ENCODE measurements at places on chromosomes 2 and 18.

DNA sequence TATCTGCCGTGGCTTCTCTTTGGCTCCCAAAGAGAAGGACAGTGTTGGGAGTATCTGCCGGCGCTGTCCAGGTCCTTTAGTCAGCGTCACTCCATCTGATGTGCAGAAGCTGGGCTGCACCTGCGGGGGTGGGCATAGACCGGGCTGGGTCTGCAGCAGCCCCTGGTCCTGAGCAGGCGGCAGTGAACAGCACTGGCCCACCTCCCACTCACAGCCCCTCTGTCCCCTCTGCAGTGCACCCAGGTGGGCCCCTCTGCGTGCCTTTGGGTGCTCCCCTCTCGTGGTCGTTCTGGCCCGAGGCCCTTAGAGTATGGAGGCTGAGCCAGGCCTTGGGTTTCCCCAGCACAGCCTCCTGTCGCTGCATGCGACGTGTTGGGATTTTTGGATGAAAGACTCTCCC, 95.7 kb downstream of the USP40 start:
- no peak for DNase-seq

- peak; percentile 42 for DNase-seq
Measured at GRCh38 chr2:9984217-9984739, 32.8 kb downstream of the GRHL1 start.

GRCh38 chr18:22385718-22386117, 32.0 kb downstream of the CTAGE1 start:
- peak; percentile 62 for DNase-seq

DNA sequence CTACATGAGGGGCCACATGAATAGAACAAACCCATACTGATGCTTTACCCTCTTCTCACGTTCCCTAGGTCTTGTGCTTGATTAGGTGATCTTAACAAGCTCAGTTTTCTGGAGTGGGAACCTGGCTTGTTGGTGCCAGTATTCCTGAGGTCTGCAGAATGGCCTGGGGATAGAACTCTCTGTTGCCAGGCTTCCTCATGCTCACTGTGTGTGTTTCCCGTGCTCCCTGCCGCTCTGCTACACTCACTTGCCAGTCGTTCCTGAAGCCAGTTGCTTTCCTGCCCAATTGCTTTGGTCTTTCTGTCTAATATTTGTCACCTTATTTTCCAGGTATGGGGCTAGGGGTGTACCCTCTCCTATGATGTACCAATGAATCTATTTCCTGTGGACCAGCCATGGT, 2111.5 kb upstream of the PIK3C3 start:
- DNase-seq, result no peak

DNA sequence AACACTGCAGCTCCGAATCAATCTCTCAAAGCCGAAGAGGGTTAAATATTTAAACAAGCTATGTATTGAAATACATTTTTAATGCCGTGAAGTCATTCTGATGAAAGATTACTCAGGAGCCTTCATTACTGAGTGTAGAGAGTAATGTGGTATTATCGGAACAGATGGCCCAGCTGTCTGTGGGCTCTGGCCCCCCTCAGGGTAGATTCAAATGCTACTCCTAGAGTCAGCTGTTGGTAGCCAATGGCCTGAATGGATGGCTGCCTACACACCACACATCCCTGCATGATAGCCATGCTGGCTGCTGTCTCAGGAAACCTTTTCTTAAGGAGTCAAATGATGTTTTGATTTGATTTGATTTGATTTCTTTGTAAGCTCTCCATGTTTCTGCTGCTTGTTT, 732.3 kb upstream of the CELF4 start:
- DNase-seq, result no peak

DNA sequence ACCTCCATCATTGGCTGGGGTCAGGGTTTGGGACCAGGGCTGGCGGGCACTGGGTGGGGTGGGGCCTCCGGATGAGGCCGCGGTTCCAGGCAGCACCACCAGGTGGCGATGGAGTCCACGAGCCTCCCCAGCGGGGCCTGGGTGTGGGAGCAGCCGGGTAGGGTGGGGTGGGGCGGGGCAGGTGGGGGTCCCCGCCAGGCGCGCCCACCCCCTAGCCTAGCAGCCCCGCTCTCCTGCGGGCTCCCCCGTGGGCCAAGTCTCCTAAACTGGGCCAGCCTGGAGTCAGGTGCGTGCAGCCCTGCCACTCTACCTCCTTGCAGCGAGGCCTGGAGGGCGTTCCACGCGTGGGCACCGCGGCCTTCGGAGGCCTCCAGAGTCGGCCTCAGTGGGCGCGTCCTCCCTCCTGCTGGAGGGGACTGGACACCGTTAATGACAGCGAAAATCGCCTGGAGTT, 187.5 kb downstream of the TWIST2 start:
- DNase-seq, result no peak

GRCh38 chr2:122704109-122704563, 948.7 kb downstream of the TSN start:
- DNase-seq, result no peak

- no peak for DNase-seq
Measured at GRCh38 chr2:8659092-8659734, 22.6 kb upstream of the ID2 start.

- no peak for DNase-seq
Measured at GRCh38 chr18:56489893-56490292, 148.5 kb downstream of the TXNL1 start.

All from RKO (cell line).